ENCODE measurements at places on chromosomes 5 and 9.
A peak's percentile ranks its signal among the peaks of the same experiment; 100 is the strongest.

- DNase-seq = no peak
These were observed 144.6 kb upstream of the PCA3 start for GRCh38 chr9:76619640-76620039.

GRCh38 chr5:143772621-143773020 lies 39.3 kb upstream of the HMHB1 start:
- DNase-seq = no peak

- DNase-seq = no peak
These were observed 10.4 kb upstream of the MLLT3 start for GRCh38 chr9:20632705-20633104.

- DNase-seq = no peak
These were observed 97.5 kb downstream of the EBF1 start for GRCh38 chr5:159002171-159002570.

DNA sequence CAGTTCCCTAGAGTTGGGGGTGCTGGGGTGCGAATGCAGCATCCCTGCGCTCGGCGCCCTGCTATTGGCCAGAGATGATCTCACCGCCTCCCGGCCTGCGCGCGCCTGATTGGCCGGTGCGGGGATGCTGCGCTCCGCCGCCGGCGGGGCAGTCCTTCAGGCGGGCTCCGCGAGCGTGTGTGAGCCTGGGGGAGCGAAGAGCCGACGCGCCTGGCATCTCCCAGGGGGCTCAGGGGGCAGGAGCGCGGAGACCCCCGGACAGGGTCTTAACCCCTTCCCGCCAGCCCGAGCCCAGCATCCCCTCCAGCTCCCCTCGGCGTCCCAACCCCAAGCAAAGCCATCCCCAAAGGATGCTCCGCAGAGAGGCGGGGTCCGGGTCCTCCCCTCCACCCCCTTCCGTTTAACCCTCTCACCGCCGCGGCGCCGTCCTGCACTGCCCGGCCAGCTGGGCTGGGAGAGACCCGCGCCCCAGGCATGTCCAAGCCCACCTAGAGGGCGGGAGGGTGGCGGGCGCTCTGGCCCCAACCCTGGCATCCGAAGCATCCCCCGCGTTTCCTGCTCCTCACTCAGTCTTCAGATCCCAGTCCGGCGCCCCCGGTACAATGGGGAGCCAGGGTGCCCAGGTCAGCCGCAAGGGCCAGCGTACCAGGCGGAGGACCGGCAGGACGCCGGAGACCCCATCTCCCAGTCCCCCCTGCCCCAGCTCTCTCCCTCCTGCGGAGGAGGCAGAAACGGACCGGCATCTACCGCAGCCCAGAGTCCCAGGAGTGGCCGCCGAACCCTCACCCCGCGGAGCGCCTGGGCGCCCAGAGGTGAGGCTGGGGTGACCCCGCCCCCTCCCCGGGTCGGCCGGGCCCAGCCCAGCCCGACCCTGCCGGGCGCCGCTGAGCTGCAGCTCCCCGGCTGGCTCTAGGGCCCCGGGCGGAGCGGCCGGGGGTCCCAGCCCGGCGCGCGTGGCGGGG lies 19.3 kb upstream of the TOR2A start:
- peak; percentile 78 for DNase-seq

GRCh38 chr5:135332519-135333150 lies 66.4 kb downstream of the MACROH2A1 start:
- DNase-seq = peak; percentile 29

- DNase-seq = no peak
These were observed 25.1 kb downstream of the CPLX2 start for GRCh38 chr5:175896301-175897040.

- DNase-seq = peak; percentile 84
These were observed 3.3 kb upstream of the CDC20B start for GRCh38 chr5:55176176-55176818.

DNA sequence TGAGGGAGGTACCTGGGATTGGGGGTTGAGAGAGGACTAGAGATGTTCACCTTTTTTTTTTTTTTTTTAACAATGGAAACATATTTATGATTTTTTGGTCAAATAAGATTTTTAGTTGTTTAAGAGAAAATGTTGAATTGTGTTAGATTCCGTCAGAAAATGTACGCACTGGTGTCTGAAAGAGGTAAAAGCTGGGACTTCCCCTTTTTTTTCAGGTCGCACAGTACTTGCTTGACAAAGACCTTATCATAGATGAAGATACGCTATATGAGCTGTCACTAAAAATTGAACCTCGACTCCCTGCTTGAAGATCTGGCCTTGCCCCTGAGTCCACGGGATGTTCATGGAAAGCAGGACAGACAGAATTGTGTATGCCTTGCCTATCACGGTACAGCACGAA lies 7.7 kb upstream of the CKMT2 start:
- no peak for DNase-seq

DNA sequence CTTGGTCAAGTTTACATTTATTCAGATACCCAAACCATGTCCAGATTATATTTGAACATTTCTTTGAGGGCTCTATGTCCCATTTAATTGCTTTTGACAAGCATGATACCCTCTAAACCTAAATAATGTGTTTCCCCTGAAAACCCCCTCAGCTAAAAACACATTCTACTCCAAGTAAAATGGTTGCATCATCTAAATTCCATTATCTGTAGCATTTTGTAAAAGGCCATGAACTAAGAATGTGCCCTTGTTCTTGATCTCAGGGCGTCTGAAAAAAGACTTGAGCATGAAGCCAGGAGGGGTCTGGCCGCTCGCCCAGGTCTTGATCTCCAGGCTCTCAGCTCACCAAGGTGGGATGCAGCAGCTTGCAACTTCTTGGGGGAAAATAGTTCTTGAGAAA lies 53.5 kb upstream of the ERCC6L2 start:
- DNase-seq = no peak

- DNase-seq = no peak
These were observed 85.9 kb downstream of the RAI14 start for GRCh38 chr5:34742061-34742460.
